T1000 (cell line): ENCODE measurements at places on chromosomes 1 and 21.

GRCh38 chr1:3472088-3472850, 17.8 kb downstream of the ARHGEF16 start:
- DNase-seq, result no peak

- no peak for DNase-seq
These were observed 79.0 kb downstream of the PTPN14 start for GRCh38 chr1:214472364-214472763.

DNA sequence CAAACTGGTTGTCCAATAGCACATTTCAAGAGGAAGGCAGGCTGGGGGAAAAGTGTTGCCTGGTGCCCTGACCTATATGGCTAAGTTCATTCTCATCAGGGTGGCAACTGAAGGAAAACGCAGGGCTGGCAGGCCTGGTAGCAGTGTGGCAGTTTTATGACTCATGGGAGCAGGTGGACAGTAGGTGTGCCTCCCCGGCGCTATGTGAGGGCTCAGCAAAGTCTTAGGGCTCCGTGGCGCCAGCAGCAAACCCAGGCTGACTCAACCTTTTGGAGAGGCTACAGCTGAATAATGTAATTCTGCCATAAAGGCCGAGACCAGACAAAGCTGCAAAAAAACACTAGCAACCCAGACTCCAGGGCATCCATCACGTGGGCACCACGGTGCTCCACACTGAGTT, 23.6 kb downstream of the GADD45A start:
- DNase-seq, result no peak

- no peak for DNase-seq
These were observed 5.1 kb upstream of the CSRP1 start for GRCh38 chr1:201511941-201512539.

DNA sequence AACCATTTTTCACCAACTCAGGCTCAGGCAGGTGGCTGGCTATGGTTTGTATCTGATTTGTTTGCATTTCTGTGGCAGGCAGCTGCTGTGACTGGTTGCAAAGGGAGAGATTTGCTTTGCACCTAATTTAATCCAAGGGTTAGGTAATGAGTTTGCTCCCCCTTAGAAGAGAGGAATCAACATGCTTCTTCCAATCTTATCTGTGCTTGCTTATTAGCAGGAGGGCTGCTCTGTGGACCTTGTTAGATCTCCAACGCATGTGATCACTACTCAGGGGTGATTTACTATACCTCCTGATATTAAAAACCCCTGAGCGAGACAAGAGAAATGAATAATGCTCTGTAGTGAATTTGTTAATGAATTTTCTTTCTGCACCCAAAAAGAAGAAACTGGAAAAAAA, 20.5 kb downstream of the OLFML3 start:
- no peak for DNase-seq

- DNase-seq, result no peak
These were observed 35.5 kb downstream of the MRAP start for GRCh38 chr21:32333953-32334673.

- no peak for DNase-seq
These were observed 11.1 kb upstream of the RAB42 start for GRCh38 chr1:28580722-28581530.

GRCh38 chr1:154371436-154371835, 33.7 kb upstream of the IL6R start:
- no peak for DNase-seq

DNA sequence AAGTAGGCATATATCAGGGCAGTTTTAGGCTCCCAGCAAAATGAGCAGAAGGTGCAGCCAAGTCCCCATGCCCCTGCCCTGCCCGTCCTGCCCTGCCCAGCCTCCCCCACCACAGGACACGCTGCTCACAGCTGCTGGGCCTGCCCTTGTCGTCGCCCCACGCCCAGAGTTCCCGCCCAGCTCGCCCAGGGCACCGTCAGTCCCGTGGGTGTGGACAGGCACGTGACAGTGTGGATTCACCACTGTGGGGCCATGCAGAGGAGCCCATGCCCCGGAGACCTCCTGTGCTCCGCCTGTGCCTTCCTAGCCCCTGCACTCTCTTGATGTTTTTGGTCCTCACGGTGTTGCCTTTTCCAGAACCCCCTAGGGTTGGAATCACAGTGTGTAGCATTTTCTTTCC, 7.0 kb downstream of the FAAP20 start:
- DNase-seq, result no peak

GRCh38 chr1:247298124-247298481, 33.6 kb downstream of the ZNF496 start:
- DNase-seq, result no peak

GRCh38 chr1:233406994-233407631, 79.6 kb downstream of the MAP3K21 start:
- DNase-seq, result no peak

- no peak for DNase-seq
These were observed 22.5 kb upstream of the ZNF648 start for GRCh38 chr1:182083851-182084486.

- DNase-seq, result no peak
These were observed 50.4 kb downstream of the MIGA1 start for GRCh38 chr1:77829851-77830250.

DNA sequence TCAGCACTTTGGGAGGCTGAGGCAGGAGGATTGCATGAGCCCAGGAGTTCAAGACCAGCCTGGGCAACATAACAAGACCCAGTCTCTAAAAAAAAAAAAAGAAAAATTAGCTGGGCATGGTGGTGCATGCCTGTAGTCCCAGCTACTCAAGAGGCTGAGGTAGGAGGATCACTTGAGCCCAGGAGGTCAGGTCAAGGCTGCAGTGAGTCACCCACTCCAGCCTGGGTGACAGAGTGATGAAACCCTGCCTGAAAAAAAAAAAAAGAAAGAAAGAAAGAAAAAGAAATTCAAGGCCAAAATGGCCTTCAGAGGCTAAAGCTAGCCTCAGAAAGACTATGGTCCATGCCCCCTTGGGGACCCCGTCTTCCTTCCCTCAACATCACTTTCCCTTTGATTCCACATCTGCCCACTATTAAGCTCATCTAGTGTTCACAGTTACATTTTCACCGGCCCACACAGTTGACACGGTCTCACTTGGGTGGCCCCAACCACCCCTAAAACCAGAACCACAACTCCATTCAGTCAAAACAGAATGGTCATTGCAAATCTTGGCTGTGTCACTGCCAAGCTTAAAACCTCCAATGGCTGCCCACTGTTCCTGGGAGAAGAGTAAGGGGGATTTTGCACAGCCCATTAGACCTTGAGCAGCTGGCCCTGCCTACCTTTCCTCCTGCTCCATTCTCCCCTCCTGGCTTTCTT, 2.1 kb upstream of the CAPN8 start:
- DNase-seq, result no peak

- DNase-seq, result no peak
These were observed 50.2 kb downstream of the PRDX6 start for GRCh38 chr1:173527151-173527826.

- no peak for DNase-seq
These were observed at the start of gene B3GALT6 for GRCh38 chr1:1232208-1232795. Gene B3GALT6, plus strand, starts transcription at chr1:1232237. Its CDS starts 42 bp downstream, at chr1:1232279.

- DNase-seq, result no peak
These were observed 39.3 kb upstream of the TSPEAR start for GRCh38 chr21:44750675-44751025.

- DNase-seq, result no peak
These were observed 14.9 kb downstream of the SNAP47 start for GRCh38 chr1:227749916-227750710.

- DNase-seq, result no peak
These were observed 4.8 kb downstream of the DHRS3 start for GRCh38 chr1:12613180-12613579.

GRCh38 chr1:40627987-40628902, 37.2 kb downstream of the RIMS3 start:
- DNase-seq, result no peak

DNA sequence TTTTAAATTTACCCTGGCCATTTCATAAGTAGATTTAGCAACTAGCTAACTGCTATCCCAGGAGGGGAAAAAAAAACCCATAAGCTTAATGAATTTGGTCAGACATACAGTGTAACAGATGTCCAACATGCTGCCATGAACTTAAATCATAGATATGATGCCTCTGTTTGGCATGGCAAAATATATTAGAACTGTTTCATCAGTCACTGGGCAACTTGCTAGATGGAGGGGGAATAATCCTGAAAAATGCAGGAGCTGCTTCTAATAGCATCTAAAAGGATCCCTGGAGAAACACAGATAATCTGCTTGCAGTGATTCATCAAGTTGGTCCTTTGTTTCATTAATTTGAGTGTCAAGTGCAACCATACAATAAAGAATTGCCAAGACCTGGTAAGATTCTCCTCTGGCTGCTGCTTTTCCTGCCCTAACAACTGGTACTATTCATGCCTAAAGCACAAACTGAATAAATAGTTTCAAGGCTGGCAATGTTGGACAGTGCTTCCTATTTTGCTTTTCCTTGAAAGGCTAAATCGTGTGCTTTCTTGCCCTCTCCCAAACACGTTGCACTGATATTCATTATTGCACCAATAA, 1.5 kb upstream of the ST6GALNAC5 start:
- DNase-seq, result no peak

- DNase-seq, result no peak
These were observed 23.0 kb upstream of the DMBX1 start for GRCh38 chr1:46466477-46467182.

GRCh38 chr1:30472009-30472408, 251.4 kb downstream of the MATN1 start:
- no peak for DNase-seq

GRCh38 chr21:46399129-46399528, 59.6 kb upstream of the DIP2A start:
- DNase-seq, result no peak

- DNase-seq, result no peak
These were observed 69.0 kb downstream of the SLC35A3 start for GRCh38 chr1:100038660-100039287.

DNA sequence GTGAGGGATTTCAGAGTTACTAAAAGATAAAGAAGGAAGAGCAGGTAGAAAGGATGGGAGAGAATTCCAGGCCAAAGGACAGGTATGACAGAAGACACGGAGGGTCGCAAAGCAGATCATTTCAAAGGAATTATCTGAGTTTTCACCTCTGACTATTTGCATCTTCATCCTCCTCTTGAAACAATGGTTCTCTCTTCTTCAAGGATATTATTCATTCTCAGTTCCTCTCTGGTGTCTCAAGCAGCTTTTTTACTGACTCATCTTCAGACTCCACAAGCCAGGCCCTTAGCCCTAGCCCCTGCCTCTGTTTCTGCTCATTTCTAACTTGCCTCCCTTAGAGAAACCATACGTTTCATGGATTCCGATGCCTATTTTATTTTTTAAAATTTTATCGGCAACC, 15.0 kb downstream of the DDX59 start:
- DNase-seq, result no peak

DNA sequence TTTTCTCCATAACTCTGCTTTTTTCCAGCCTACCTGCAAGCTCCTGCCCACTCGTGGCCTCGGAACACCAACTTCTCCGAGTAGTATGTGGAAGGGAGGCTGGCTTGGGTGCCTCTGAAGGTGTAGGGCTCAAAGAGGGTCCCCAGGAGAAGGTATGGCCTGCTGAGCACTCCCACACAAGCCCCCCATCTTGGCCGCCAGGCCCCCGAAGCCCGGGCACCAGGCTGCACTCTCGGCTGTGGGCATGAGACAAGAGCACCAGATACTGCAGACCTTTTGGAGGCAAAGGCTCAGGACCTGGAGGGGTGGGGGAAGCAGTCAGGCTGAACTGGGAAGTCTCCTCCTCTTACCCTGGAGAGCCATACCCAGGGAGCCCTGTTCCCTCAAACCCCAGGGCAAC, 1.7 kb downstream of the ZNF692 start:
- DNase-seq, result no peak

GRCh38 chr1:184028854-184029623, 8.5 kb downstream of the COLGALT2 start:
- no peak for DNase-seq

DNA sequence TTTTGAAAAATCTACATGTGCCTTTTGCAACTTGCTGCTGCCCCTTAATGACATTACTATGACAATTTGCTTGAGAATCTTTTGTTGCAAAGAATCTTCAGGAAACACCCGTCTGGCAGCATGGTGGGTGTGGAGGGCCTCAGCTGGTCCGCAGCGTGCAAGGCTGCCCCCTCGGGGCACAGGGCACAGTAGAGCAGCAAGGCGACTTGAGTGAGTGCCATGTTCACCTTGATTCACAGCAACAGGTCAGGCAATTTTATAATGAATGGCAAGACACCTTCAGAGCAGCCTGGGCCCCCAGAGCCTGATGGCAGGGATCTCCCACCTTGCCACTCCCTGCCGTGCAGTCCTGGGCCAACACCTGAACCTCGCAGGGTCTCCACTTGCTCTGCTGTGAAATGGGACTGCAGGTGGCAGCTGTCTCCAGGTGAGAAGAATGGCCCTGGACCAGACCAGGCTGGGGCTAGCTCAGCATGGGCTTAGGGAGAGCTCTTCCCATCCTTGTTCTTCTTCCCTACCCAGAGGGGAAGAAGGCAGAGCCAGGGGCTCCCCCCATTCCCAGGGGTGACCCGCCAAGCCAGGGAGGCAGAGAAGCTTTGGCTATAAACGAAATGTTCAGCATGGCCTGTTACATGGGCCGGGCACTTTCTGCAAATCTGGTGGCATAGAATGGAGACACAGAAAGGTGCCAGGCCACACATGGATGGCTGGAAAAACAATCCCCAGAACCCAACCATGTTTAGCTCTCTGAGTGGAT, 34.5 kb upstream of the ACTRT2 start:
- no peak for DNase-seq

DNA sequence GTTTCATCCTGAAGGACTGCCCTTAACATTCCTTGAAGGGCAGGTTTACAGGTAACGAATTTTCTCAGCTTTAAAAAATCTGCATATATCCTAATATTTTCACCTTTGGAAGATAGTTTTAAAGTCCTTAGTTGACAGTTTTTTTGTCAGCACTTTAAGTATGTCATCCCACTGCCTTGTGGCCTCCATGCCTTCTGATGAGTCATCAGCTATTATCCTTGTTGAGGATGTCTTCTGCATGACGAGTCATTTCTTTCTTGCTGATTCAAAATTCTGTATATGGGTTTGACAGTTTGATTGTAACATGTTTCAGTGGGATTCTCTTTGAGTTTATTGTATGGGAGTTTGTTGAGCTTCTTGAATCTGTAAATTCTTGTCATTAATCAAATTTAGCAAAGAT, 500.6 kb downstream of the DISC1 start:
- DNase-seq, result no peak
